WTC11 (cell line): ENCODE measurements at places on chromosomes 6 and 20. TPM values are rescaled to one million over a fixed set of nuclear protein-coding genes. Genes with fewer than 3 reads are reported as not detected.
A peak's percentile ranks its signal among the peaks of the same experiment; 100 is the strongest.

- no peak for DNase-seq
These were observed 135.0 kb upstream of the MAN1A1 start for GRCh38 chr6:119484598-119484997.

DNA sequence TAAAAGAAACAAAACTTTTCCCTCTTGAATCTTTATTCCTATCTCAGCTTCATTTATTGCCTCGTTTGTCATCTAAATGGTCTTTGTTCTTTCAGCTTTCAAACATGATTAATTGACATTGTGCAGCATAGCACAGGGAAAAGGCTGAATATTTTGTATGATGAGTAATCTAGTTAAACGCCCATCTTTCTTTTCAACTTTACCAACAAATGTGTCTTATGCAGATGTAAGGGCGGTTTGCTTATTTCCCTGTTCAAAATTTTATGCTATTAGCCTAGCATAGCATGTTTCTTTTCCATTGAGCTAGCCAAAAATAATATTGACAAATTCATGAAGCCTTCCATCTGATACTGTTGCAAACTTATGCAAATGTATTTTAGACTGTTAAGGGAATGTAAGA is 176.4 kb upstream of the AKAP12 start:
- no peak for DNase-seq

SNAP25 gene
- 0.41 to 0.72 TPM (median 0.57 TPM) in 3 replicates for total RNA-seq

GRCh38 chr6:20564777-20565176 is 30.5 kb downstream of the CDKAL1 start:
- DNase-seq = no peak

- DNase-seq = no peak
These were observed 4.4 kb downstream of the GZF1 start for GRCh38 chr20:23366384-23366783.

DNA sequence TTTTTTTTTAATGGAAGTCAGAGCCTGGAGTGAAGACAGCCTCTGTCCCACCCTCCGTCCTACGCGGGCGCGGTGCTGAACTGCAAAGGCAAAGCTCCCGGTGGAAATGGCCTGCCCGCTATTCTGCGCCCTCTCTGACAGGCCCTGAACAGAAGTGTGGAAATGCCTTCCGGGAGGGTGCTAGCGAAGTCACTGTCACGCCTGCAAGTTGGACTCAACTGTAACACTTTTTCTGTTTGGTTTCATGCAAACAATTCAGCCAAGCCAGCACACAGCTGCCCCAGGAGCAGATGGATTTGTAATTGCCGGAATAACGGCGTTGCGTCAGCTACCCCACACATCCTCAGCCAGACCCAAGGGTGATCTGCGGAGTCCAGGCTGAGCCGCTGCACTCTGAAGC is 107.6 kb downstream of the PSMB1 start:
- no peak for DNase-seq

DNA sequence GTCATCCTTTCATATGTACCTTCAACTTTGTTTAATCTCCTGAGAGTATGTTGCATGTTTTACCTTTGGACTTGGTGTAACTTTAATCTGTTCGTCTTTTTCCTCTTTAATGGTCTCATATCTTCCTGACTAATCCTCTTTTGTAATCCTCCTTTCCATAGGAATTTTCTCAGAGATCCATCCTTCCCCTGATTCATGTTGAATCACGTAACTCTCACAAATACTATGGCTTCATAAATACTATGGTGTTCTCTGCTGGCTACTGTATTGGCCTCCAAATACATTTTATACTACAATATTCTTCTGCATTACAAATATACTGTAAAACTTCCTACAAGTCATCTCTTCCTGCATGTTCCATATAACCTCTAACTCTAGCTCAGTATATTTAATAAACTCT is 317.7 kb upstream of the ADGRB3 start:
- no peak for DNase-seq

DNA sequence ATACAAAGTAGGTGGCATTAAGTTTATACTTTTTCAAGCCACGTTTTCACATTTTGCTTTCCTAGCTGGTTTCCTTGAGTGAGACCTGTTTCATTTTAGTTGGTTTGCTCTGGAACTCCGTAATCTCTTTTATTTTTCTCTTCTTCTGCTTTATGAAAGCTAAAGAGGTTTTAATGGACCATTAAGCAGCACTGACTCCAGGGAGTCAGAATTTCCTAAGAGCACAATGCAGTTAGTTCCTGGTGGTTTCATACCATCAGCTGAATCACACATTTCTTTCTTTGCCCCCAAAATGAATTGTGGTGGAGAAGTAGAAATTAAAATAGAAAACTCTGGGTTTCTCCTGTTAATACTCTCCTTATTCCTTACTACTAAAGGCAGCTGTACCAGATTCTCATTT is 3.4 kb downstream of the OPN5 start:
- DNase-seq = no peak

DNA sequence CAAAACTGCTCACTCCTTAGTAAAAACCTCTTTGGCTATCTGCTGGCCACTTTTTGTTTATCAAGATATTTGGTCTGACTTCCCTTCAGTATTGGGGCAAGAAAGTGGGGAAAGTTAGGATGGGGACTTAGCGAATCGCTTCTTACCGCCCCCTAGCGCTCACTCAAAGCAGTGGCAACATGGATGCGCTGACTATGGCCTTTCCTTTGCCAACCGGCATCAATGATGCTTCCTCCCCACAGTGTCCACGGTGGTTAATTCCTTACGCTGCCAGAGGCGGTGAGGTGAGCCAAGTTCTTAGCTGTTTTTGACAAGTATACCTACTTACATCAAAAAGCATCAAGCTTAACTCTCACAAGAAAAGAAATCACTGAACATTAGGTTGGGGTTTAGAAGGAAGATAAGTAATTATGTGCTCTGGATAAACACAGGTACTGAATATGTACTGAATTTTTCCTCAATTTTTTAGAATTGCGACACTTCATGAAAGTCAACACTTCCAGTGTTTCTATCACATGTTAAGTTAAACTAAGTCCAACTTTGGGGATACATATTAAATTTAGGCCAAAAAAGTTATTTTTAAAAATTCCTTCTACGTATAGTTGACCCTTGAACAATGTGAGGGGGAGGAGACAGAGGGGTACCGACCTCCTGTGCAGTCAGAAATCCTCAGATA is 86.7 kb downstream of the GMDS start:
- DNase-seq = peak; percentile 81

FNDC1 gene
- total RNA-seq = 0.23 to 0.44 TPM (median 0.34 TPM) in 3 replicates

DNA sequence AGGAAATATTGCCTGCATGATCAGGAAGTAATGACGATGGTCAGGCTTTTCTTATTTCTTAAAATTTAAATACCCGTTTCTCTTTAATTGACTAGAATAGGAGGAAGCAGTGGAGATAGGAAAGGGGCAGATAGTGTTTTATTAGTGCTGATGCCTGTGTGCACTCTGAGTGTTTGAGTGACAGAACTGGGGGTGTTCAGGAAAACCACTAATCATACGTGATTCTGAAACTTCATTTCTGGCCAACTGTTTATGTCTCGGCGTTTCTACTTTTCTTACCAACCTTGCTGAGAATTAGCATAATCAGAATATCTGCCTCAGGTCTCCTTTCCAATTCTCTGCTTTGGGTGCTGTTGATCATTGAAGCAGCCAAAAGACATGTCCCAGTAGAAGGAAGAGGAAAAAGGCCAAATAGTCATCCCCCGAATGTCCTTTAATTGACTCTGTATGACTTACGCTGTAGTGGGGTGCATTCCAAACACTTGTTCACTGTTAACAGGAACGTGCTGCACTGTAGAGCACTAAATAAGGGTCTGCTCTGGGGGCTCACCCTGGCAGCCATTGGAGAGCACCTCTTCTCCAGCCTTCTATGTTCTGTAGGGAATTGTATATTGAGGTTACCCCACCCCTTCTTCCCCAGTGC is 152.9 kb downstream of the JARID2 start:
- DNase-seq = no peak

DNA sequence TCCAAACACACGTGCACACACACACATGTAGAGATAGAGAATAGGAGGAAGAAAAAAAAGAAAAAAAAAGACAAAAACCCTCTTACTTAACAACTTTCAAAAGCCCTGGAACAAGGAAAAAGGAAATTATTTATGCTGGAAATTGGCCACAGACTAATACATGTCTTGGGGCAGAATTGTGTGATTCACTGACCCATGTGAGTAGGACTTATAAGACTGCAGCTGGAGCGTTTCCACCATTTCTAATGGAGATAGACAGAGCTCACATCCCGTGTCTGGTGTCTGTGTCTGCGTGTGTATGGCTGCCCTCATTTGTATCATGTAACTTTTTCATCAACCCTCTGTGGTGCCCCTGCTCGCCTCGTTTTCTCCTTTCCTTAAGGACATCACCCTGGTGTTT is 99.8 kb upstream of the PDE10A start:
- no peak for DNase-seq

- DNase-seq = no peak
These were observed 5.3 kb downstream of the C6orf163 start for GRCh38 chr6:87349896-87350295.

DNA sequence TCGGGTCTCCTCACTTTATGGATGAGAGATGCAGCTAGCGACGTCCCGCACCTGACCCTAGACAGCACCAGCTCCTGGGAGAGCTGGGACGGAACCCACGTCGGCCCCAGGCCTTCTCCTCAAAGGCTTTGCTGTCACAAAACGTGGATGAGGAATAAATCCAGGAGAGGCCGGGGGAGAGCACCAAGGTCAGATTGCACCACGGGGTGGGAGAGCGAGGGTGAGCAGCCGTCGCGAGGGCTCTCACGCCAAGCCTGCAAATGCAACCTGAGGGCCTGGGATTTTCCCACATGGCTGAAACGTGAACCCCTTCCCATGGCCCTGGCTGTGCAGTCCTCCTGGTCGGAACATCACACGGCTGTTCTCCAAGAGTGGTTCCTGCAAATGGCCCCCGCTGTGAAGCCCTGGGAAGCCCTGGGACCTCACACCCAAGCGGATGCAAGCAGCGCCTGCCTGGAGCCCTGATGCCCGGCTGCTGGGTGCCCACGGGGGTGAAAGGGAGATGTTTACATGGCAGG is 45.3 kb downstream of the DLL1 start:
- no peak for DNase-seq

PSMB1 gene
- total RNA-seq = 199 to 215 TPM (median 209 TPM) in 3 replicates

- DNase-seq = peak; percentile 87
These were observed 104.5 kb downstream of the DHX35 start for GRCh38 chr20:39066471-39067242.

- DNase-seq = no peak
These were observed 295.4 kb upstream of the STXBP5 start for GRCh38 chr6:146908786-146909185.

DNA sequence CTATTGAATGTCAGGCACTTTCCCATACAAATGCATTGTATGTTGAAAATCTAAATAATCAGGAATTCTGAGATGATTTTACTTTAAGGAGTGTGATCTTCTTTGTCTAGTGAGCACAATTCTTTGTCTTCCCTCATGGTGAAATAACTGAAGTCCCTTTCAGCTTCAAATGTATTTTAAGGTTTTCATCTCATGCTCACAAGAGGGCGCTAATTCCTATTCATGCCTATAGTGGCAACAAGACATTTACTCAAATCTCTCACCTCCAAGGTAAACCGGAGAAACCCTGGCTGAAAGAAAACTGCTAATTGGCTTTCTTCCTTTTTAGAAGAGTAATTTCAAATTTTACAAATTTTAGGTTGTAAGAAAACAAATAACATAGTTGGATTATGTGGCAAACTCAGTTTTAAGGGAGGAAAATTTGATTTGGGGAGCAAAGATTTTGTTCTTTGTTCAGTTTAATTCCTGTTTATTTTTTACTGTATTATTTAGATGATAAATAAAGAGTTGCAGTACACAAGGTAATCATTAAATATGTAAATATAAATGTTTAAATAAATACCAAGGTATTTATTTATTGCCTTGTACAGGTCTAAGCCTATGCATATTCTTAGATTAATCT is 69.1 kb downstream of the SLC35F1 start:
- no peak for DNase-seq

DNA sequence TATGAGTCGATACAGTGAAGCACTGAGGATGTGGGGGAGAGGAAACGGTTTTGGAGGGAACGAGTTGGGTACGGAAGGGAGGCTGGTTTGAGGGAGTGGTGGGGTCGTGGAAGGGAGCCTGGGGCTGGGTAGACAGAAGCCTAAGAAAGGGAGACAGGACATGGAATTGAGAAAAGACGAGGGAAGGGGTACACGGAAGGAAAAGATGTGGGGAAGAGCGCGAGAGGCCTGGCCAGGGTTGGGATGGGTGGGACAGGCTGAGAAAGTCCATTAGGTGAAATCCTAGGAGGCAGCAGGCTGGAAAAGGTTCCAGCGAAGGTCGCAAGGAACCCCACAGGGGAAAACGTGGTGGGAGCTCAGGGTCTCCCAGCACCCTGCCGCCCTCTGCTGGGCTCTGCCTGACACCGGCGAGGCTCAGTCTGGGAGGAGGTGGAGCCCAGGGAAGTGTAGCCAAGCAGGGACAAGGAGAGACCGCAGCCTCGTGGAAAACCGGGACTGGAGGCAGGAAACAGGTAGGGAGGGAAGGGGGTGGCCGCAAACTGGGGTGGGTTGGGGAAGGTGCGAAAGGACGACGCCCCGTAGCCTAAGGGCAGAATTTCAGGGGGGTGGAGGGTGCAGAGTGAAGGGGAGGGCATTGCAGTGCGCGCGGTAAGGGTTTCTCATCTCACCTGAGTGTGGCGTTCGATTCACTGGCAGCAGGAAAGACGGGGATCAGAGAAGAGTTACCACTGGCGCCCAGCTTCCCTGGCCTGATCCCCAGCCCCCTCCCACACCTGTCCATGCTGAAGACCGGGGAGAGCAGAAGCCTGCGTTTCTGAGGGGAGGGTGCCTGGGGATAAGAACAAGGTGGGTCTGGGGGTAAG is 4.3 kb downstream of the GABBR1 start:
- DNase-seq = peak; percentile 93

DNA sequence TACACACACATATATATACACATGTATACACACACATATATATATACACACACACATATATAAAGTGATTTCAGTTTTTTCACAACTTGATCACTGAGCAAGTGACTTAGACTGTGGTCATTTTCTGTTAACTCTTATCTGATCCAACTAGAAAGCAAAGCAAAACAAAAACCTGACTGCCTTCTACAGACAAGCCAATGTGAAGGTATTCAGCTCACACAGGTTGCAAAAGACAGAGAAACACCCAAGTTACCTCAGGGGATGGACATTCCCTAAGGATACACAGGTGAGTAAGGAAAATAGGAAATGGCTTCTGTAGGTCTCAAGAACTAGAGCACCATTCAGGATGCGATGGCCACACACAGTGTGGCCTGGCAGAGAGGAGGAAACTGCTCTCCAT is 58.4 kb upstream of the IER3 start:
- no peak for DNase-seq

NRM gene
- total RNA-seq = 31.2 to 33.3 TPM (median 31.3 TPM) in 3 replicates

DNA sequence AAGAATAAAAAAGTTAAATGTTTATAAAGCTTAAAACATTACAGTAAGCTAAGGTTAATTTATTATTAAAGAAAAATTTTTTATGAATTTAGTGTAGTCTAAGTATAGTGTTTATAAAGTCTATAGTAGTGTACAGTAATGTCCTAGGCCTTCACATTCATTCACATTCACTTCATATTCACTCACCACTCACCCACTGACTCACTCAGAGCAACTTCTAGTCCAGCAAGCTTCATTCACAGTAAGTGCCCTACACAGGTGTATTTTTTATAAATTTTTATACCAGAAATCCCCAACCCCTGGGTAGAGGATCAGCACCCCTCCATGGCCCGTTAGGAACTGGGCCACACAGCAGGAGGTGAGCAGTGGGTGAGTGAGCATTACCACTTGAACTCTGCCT is 24.3 kb upstream of the ADGRF1 start:
- no peak for DNase-seq

VWA7 gene
- total RNA-seq = 1.2 to 1.8 TPM (median 1.4 TPM) in 3 replicates

- no peak for DNase-seq
These were observed 10.5 kb downstream of the NKX2-2 start for GRCh38 chr20:21503345-21503744.

COL19A1 gene
- total RNA-seq = not detected in 3 replicates

HTR1B gene
- total RNA-seq = 1.5 to 1.7 TPM (median 1.6 TPM) in 3 replicates
